Endothelial cell (in vitro differentiated cells): ENCODE measurements at places on chromosomes 6 and 20. TPM values are rescaled to one million over a fixed set of nuclear protein-coding genes. Genes with fewer than 3 reads are reported as not detected.

PLA2G7 gene
- 0.21 TPM for total RNA-seq

LGSN gene
- total RNA-seq, result not detected

SDHAF4 gene
- total RNA-seq, result 10.5 TPM

NNAT gene
- total RNA-seq, result 0.54 TPM

PTPRA gene
- total RNA-seq, result 59.9 TPM

NFATC2 gene
- 3.5 TPM for total RNA-seq

FHL5 gene
- total RNA-seq, result not detected

TMEM239 gene
- not detected for total RNA-seq

BPIFA1 gene
- total RNA-seq, result not detected

UNC93A gene
- total RNA-seq, result not detected

SIRPA gene
- 132 TPM for total RNA-seq

CST2 gene
- total RNA-seq, result not detected

KCNK5 gene
- 9.8 TPM for total RNA-seq

PI16 gene
- 20.5 TPM for total RNA-seq

ARFGEF3 gene
- 6.4 TPM for total RNA-seq

GPLD1 gene
- 1.2 TPM for total RNA-seq

SAMD5 gene
- 4.7 TPM for total RNA-seq

MUCL3 gene
- not detected for total RNA-seq

C20orf204 gene
- total RNA-seq, result 14.2 TPM

PRKN gene
- 5.1 TPM for total RNA-seq

EBF4 gene
- 5.9 TPM for total RNA-seq

RPRD1B gene
- total RNA-seq, result 24.1 TPM

RXRB gene
- total RNA-seq, result 35.8 TPM

HDGFL1 gene
- not detected for total RNA-seq

BNIP5 gene
- not detected for total RNA-seq

MEI4 gene
- total RNA-seq, result 0.38 TPM

RAET1L gene
- not detected for total RNA-seq

CSNK2B gene
- total RNA-seq, result 164 TPM

OR2B2 gene
- total RNA-seq, result not detected

DDX39B gene
- total RNA-seq, result 336 TPM

RAD21L1 gene
- total RNA-seq, result 1.1 TPM

SOX12 gene
- 64.7 TPM for total RNA-seq

CASS4 gene
- not detected for total RNA-seq

ADGB gene
- total RNA-seq, result not detected

RHAG gene
- total RNA-seq, result 0.46 TPM

C6orf89 gene
- total RNA-seq, result 43.2 TPM

SOBP gene
- 1.5 TPM for total RNA-seq

SLC26A8 gene
- 0.97 TPM for total RNA-seq

SOX4 gene
- total RNA-seq, result 132 TPM

THEMIS gene
- total RNA-seq, result not detected

SGK2 gene
- 0.85 TPM for total RNA-seq

LAMA5 gene
- 34.5 TPM for total RNA-seq

CPXM1 gene
- total RNA-seq, result 139 TPM

NMBR gene
- not detected for total RNA-seq

CST5 gene
- not detected for total RNA-seq

TBXT gene
- 44.8 TPM for total RNA-seq

PLEKHG1 gene
- total RNA-seq, result 135 TPM

SIRPB1 gene
- total RNA-seq, result not detected

HFE gene
- total RNA-seq, result 1.2 TPM

BLTP3A gene
- total RNA-seq, result 12.4 TPM

SOX18 gene
- total RNA-seq, result 149 TPM

ID4 gene
- 5.6 TPM for total RNA-seq

MRPS18B gene
- total RNA-seq, result 39.8 TPM

RAB23 gene
- total RNA-seq, result 8.1 TPM

HSPA1L gene
- total RNA-seq, result 0.82 TPM

LSM2 gene
- 57.1 TPM for total RNA-seq

ANKRD66 gene
- not detected for total RNA-seq

RBBP8NL gene
- total RNA-seq, result 0.10 TPM

PRPH2 gene
- 0.15 TPM for total RNA-seq
